ENCODE measurements at places on chromosomes 16 and 17.

GRCh38 chr17:64572682-64573154 lies 65.9 kb downstream of the CEP95 start:
- no peak for DNase-seq

DNA sequence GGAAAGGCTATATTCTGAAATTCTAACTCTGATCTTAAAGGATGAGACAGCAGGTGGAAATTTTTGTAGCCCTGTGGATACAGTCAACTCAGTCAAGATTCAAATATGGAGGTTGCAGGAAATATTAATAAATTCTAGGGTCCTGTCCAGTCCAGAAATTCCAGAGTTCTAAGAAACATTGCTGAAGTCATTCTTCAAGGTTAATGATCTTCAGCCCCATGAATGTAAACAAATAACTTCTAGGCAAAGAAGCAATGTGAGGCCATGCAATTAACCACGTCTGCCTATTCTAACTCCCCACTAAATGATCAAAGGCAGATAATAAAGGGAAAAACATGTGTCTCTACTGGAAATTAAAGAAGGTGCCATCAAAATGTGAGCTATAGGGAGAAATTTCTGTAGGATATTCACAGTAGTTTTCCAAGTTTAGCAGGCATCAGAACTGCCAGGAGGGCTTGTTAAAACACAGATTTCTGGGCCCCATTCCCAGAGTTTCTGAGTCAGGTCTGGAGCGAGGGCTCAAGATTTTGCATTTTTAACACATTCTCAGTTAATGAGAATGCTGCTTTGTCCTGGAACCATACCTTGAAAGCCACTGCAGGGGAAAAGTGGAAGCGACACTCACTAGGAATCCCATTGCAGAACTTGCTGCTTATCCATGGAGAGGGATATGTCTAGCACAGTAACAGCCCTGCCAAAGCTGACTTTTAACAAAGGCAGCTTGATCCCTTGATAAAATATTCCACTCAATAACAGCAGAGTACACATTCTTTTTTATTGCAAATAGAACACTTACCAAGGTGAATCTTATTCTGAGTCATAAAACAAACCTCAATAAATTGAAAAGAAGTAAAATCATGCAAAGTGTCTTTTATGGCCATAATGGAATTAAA lies 61.8 kb downstream of the DNAH3 start:
- DNase-seq: no peak

- no peak for DNase-seq
These were observed 18.8 kb downstream of the TNRC6A start for GRCh38 chr16:24748242-24748641.

- no peak for DNase-seq
These were observed 963 bp downstream of the ALG1 start for GRCh38 chr16:5072334-5073278.

DNA sequence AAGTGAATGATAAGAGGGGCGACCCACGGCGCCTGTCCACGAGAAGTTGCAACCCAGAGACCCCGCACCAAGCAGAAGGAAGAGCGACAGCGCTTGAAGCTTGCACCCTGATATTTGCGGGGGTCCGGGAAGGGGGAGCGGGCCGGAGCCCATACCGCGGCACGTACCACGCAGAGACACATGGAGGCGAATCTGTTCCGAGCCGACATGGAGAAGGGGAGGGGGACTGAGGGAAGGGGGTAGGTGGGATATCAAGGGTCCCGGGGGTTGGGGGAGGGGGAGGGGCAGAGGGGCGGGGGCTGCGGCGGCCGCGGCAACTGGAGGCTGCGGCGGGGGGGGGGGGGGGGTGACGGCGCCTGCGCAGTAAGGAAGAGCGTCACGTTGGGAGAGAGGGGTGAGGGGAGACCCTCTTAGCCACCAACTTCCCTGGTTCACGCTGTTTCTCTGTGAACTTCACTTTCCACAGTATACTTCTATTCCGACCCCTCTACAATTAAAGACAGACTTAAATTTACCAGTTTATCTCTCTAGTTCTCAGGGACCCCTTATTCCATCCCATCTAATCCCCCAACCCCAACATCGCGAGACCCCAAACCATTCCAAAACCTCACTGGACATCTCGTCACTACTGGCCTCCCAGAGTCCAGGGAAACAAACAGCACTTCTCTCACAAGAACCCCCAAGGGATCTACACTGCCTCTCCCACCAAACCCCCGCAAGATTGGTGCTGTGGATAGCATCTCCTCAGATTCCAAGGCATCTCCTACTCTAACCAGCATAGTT lies 8.0 kb downstream of the DLG4 start:
- DNase-seq: no peak

Data from activated T-cell treated with anti-CD3 and anti-CD28 coated beads for 4 hours (primary cell).